ENCODE measurements at places on chromosomes 6 and 20. TPM values are rescaled to one million over a fixed set of nuclear protein-coding genes. Genes with fewer than 3 reads are reported as not detected.

The DEFB115 gene
- polyA plus RNA-seq: not detected

The DOP1A gene
- 3.4 TPM for polyA plus RNA-seq

The PLCB4 gene
- polyA plus RNA-seq: 7.0 TPM

The C6orf52 gene
- 0.71 TPM for polyA plus RNA-seq

The NEURL2 gene
- 3.5 TPM for polyA plus RNA-seq

The DACT2 gene
- polyA plus RNA-seq: not detected

Data from SK-N-SH (cell line).